Omental fat pad (tissue), 4 donors: ENCODE measurements at places on chromosomes 1 and 21. TPM values are rescaled to one million over a fixed set of nuclear protein-coding genes. Genes with fewer than 3 reads are reported as not detected.

ELAVL4 gene
- total RNA-seq, result not detected

CELA3A gene
- total RNA-seq, result 2.4 TPM

ANGPTL3 gene
- not detected for total RNA-seq

SYTL1 gene
- total RNA-seq, result 1.2 TPM

CR1L gene
- not detected for total RNA-seq

LRRC7 gene
- 0.12 TPM for total RNA-seq

DAB1 gene
- total RNA-seq, result 0.48 TPM

FCER1G gene
- total RNA-seq, result 96.3 TPM

LPAR3 gene
- total RNA-seq, result not detected

SELE gene
- total RNA-seq, result 62.8 TPM

OR2L5 gene
- total RNA-seq, result not detected

ALPL gene
- 5.3 TPM for total RNA-seq

TAL1 gene
- 7.3 TPM for total RNA-seq

NPR1 gene
- 87.3 TPM for total RNA-seq

LY9 gene
- total RNA-seq, result 3.2 TPM

CD58 gene
- 53.4 TPM for total RNA-seq

PTGER3 gene
- 343 TPM for total RNA-seq

NTMT2 gene
- total RNA-seq, result not detected

FMN2 gene
- 4.3 TPM for total RNA-seq

ERICH3 gene
- not detected for total RNA-seq

SGIP1 gene
- total RNA-seq, result 8.8 TPM

GUCA2A gene
- not detected for total RNA-seq

S100A5 gene
- not detected for total RNA-seq

MNDA gene
- 27.0 TPM for total RNA-seq

NEGR1 gene
- total RNA-seq, result 28.3 TPM

MR1 gene
- total RNA-seq, result 12.5 TPM
